K562 (cell line): ENCODE measurements at places on chromosomes 6 and 20. TPM values are rescaled to one million over a fixed set of nuclear protein-coding genes. Genes with fewer than 3 reads are reported as not detected.

DNA sequence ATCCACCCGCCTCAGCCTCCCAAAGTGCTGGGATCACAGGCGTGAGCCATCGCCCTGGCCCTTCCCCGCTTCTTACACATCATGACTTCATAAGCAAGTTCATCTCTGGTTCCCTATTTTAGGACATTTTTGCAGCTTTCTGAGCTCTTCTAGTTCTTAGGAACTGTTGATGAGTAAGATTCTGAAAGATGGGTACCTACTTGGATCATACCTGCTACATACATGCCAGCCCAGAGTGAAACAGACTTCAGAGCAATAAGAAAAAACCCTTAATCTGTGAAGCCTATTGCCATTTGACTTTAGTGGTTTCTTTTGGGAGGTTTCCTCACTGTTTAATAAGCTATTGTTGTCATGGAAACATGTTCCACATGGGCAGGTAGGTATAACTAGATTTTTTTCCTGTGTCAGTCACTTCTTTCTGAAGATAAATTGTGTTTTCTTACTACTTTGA, 27.9 kb upstream of the TMEM217 start:
- H3K27me3 ChIP-seq = no peaks in the 10 kb centered on the region
- peaks cover 88% of the 10 kb centered on the region for H3K36me3 ChIP-seq
- no peaks in the 10 kb centered on the region for H3K4me1 ChIP-seq
- H3K27ac ChIP-seq = no peak overlapping the region
- no peak for DNase-seq

TNNC2 gene
- not detected in 2 replicates for total RNA-seq

DNA sequence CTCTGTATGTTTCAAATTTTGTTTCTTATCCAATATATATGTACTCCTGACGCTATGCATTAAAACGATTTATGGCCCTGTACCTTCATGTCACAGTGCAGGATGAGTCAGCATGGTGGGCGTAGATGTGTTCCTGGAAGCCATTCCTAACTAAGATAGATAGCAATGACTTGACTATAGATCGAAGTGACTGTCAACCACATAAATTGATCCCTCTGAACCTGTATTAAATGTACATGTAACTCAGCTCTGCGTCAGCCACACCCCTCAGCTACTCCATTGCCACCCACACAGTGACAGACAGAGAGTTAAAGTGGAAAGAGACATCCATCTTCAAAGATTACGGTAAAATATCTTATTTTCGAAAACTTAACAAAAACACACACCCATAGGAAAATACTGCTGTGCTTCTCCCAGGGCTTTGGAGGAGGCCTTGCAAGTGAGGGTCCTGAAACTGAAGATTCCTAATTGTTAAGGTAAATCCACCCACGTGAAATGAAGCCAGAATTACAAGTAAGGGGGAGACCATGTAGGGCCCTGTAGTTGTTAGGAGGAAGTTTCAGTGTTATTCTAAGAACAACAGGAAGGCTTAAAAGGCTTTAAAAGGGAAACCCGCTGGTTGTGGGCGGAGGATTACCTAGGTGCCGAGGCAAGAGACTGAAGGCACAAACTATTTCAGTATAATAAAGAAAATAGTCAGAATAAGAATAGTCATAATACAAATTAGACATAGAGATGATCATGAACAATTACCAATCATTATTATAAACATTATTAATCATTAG, 10.3 kb upstream of the RAD21L1 start:
- H3K27me3 ChIP-seq = no peaks in the 10 kb centered on the region
- DNase-seq = peak; percentile 68
- H3K36me3 ChIP-seq = no peaks in the 10 kb centered on the region
- no peak overlapping the region for H3K4me3 ChIP-seq

MYB gene
- 140 and 142 TPM in 2 replicates for total RNA-seq

DNA sequence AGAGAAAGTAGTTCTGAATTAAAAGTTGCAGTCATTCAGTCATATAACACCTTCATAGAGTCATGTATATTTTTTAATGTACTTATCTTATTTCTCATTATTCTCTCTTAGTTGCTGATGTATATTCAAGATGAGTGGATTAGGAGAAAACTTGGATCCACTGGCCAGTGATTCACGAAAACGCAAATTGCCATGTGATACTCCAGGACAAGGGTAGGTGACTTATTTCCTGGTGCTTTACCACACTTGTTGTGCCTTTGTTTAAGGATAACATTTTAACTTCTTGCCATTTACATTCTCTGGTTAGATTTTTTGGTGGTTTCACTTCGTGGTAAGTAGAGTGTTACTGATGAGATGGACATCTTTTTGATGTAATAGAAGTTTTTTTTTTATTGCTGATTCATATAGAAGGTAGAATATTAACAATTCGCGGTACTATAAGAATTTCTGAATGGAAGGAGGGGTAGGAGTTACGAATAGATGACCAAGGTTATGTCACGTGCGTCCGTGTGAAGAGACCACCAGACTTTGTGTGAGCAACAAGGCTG, 120.5 kb downstream of the NCOA3 start:
- H3K4me3 ChIP-seq = no peak overlapping the region
- H3K4me1 ChIP-seq = peaks cover 3% of the 10 kb centered on the region; the same call in 1 of the 3 replicates
- DNase-seq = no peak
- no peak overlapping the region for H3K27ac ChIP-seq
- H3K36me3 ChIP-seq = peaks cover 31% of the 10 kb centered on the region; the same call in 1 of the 3 replicates

DNA sequence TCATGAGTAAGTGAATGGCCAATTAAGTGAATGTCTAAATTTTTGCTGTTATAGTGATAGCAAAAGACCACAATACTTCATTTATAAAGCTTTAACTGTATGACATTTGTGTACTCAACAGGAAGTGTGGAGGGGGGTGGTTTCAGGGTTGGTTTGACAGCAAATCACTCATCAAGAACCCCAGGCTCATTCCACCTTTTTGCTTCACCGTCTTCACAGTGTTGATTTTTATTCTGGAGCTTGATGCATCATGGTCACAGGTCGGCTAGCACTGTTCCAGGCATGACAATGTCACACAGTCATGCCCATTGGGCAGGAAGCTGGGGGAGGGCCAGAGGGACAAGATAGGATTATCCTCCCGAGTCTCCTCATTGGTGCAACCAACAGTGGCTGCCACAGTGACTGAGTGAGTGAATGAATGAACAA, 75.0 kb downstream of the MDGA1 start:
- DNase-seq = peak; percentile 55
- peaks cover 12% of the 10 kb centered on the region for H3K4me1 ChIP-seq
- H3K4me3 ChIP-seq = no peak overlapping the region
- H3K36me3 ChIP-seq = no peaks in the 10 kb centered on the region
